ENCODE measurements at places on chromosomes 3 and 15.

DNA sequence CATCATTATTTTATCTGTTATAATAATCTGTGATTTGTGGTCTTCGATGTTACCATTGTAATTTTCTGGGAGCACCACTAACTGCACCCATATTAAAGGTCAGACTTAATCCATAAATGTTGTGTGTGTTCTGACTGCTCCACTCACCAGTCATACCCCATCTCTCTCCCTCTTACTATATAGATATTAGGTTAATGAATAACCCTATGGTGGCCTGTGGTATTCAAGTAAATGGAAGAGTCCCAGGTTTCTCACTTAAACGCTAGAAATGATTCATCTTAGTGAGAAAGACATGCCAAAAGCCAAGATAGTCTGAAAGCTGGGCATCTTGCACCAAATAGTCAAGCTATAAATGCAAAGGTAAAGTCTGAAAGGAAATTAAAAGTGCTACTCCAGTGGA lies 1358.5 kb downstream of the ROBO2 start:
- no peak for DNase-seq

DNA sequence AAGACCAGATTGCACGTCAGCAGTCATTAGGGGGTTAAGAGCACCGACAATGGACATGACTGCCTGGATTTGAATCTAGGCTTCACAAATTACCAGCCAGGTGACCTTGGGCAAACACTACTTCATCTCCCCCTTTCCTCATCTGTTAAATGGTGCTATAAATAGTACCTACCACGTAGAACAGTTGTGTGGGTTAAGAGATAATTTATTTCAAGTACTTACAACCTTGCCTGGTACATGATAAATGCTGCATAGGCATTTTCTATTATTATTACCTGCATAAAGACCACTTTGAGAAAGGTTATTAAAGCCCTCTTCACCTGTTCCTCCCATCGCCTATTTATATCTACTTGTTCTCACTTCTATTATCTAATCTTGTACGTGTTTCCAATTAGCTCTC lies 64.7 kb downstream of the BTD start:
- DNase-seq = no peak

DNA sequence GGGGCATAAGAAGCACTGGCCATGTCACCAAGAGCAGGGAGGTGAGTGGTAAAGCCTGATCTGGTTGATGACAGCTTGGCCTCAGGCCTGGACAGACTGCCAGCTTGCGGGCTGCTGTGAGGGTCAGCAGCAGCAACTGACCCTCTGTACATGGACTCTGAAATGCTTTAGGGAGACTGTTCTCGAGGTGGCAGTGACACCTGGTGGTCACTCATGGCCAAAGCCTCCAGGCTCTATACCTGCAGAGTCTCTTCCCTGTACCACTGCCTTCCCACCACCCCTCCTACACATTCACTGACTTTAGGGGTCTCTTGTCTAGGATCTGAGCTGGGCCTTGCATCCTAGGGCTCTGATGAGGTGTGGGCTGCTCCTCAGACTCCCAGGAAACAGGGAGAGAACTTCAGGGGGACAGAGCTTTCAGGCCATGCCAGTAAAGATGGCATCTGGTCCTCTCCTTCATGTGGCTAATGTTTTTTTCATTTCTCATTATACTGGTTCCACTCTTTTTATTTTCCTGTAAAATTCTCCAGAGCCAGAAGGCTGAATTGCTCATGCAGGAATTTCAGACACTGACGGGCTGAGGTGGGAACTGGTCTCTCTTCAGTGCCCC lies 17.2 kb upstream of the TIMP4 start:
- peak; percentile 27 for DNase-seq

DNA sequence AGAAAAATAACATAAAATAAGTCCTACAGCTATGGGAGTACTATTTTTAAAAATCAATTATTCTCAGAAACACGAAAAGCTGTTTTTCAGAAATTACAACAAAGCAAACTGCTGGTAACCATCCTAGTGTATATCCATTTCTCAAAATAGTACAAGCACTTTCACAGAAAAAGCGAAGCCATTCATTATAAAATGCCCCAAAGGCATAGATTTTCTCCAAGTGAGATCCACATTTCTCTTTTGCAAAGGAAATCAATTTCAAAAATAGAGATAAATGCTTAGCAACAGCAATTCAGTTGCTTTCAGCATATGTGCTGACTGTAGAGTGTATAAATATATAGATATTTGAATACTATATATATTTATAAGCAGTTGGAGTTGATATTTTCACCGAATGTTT lies 1266.3 kb downstream of the SI start:
- DNase-seq = no peak

- no peak for DNase-seq
Measured at GRCh38 chr3:113205481-113205880, 5.9 kb upstream of the BOC start.

GRCh38 chr3:32430900-32431299 lies 39.2 kb downstream of the CMTM7 start:
- DNase-seq = no peak

- no peak for DNase-seq
Measured at GRCh38 chr15:89179966-89180875, 41.2 kb downstream of the RLBP1 start.

GRCh38 chr3:122416966-122417365 lies 1.1 kb upstream of the WDR5B start:
- DNase-seq = no peak

DNA sequence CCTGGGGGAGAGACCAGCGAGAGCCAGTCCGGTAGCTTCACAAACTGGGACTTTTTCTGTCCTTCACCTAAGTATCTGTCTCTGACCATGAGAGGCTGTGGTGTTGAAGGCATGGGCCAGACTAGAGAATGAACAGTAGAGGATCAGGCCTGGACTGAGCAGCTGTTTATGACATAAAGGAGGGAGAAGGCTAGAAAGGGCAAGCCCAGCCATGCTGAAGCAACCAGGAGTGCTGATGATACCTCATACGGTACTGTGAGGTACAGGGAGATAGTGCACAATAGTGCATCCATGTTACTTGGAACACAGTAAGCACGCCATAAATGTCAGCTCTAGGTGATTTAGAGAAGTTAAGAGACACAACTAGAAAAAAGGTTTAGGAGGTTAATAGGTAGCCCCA lies 22.6 kb upstream of the TIMP4 start:
- no peak for DNase-seq

DNA sequence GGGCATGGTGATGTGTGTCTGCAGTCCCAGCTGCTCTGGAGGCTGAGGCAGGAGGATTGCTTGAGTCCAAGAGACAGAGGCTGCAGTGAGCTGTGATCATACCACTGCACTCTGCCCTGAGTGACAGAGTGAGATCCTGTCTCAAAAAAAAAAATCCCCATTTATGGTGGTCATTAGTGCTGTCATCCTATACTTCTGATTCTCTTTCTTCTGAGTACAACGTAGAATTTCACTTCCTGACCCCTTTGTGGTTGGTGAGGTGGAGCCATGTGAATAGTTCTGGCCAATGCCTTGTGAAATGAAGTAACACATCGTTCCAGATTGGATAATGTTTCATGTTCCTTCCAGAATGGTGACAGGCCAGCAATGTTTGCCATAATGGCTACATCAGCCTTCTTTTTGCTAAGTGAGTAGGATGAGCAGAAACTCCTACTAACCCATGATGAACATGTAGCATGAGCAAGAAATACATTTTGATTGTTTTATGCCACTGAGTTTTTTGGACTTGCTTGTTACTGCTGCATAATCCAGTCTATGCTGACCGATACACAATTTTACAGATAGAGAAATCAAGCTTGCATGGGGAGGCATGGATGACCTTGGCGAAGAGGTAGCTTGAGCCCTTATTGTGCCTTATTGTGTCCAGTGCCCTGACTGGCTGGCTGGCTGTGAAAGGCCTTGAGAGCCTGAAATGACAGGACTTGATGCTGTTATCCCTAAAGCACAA lies 30.9 kb upstream of the TLE3 start:
- no peak for DNase-seq

- no peak for DNase-seq
Measured at GRCh38 chr15:71334873-71335272, 219.6 kb downstream of the THSD4 start.

DNA sequence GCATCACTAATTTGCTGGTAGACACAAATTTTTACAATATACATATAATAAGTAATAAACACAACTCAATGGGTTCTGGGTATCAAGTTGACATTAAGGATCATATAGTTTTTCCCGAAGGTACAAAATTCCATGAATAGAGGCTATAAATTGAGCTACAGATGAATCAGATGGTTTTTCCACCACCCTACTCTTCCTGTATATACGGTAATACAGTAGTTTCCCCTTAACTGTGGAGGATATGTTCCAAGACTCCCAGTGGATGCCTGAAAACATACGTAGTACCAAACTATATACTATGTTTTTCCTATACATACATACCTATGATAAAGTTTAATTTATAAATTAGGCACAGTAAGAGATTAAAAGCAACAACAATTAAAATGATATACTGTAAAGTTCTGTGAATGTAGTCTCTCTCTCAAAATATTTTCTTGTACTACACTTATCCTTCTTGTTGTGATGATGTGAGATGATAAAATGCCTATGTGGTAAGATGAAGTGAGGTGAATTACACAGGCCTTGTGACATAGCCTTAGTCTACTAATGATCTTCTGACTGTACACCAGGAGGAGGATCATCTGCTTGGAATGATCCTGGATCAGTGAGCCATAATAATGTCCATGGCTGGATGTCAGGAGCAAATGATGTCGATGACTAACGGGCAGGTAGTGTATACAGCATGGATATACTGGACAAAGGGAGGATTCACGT lies 116.7 kb downstream of the NR1I2 start:
- DNase-seq = no peak

DNA sequence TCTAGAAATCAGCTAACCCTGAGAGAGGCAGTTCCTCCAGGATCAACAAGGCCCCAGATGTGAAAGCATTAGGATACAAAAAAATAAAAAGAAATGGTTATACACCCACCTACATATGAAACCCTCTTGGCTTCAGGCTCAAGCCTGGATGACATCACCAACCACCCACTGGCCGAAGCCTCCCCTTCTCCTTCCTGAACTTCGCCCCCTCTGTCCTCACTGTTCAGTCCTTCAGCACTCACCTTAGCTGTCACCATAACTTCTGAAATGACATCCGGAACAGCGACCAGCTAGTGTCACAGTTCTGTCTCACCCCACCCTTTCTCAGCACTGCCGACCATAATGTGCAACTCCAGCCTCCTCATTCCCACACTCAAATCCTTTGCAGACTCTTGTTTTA lies 98.7 kb downstream of the PLCH1 start:
- DNase-seq = no peak

- DNase-seq = no peak
Measured at GRCh38 chr3:30775040-30775439, 119.4 kb downstream of the GADL1 start.

DNA sequence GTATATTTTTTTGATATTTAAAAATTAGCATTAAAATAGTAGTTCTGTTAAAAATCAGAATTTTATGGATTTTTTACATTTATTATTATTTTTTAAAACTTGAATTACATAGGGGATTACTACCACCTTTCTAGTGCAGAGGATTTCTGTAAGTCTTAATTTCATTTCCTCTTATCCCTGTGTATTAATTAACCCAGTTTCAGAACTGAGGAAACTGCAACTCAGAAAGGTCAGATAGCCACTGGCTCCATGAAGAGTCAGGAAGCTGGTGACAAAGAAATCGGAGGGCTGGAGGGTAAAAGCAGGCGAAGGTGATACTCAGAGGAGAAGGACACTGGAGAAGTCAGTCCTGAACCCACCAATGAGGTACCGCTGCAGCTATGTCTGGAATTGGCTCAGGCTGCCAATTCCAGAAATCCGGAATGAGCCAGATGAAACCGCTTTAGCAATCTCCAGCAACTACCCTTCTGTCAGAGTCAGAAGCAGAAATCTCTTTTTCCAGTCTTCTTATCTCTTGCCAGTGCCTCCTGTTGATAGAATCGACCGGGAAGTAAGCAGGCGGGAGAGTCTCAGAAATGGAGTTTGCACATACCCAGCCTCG lies 308.5 kb downstream of the SV2B start:
- no peak for DNase-seq

DNA sequence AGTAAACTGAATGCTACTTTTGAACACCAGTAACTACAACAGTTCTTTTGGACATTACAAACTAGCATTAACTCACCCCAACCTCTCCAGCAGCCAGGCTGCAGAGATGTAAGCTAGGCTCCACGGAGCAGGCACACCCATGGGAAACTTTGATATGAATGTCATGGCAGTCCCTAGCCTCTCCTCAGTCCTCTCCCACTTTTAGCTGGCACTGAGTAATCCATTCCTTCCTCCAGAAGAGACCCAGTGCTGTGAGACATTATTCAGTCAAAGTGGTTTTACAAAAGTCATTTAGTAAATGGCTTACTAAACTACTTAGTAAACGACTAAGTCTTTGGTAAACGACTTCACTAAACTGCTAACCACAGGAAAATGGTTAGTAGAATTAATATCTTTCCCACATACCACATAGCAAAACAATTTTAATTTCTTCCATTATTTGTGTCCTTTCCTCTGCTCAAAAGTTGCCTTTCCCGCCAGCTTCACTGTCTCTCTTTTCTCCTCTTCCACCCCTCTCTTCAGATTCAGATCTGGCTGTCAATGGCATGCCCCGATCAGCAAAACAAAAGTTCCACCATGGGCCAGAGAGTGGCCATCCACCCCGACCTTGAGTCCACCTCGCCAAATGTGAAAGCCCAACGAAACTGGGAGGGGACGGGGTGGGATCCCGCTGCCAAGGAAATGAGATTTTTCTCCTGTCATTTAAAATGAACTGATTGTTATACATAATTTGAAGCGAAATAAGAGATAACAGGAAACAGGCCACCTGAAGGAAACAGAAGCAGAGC lies 67.5 kb upstream of the TJP1 start:
- DNase-seq = no peak

DNA sequence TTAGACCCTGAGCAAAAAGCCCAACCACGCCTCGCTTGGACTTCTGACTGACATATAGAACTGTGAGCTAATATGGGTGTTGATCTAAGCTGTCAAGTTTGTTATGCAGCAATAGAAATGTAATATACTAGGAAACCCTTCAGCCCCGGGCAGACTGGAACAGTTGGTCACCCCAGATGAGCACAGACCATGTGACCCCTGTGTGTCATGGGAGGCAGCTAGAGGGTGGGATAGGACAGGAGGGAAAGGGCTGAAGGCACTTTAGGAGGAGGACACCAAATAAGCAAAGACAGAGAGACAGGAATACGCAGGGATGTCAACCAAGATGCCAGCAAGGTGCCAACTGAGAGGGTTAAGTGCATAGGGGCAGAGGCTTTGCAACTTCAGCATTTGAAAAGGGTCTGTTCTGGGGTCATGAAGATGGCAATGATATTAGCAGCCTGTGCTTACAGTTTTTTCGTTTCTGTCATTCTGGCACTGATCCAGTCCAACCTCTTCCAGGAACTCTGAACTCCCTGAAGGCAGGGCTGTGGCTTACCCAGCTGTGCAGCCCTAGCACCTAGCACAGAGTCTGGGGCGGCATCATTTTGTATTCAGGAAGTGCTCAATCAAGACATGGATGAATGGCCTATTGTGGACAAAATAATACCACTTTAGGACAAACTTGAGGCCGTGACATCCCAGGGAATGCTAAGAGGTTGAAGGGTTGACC lies 51.4 kb downstream of the HES1 start:
- DNase-seq = no peak
